ENCODE measurements at places on chromosomes 7 and 10.

DNA sequence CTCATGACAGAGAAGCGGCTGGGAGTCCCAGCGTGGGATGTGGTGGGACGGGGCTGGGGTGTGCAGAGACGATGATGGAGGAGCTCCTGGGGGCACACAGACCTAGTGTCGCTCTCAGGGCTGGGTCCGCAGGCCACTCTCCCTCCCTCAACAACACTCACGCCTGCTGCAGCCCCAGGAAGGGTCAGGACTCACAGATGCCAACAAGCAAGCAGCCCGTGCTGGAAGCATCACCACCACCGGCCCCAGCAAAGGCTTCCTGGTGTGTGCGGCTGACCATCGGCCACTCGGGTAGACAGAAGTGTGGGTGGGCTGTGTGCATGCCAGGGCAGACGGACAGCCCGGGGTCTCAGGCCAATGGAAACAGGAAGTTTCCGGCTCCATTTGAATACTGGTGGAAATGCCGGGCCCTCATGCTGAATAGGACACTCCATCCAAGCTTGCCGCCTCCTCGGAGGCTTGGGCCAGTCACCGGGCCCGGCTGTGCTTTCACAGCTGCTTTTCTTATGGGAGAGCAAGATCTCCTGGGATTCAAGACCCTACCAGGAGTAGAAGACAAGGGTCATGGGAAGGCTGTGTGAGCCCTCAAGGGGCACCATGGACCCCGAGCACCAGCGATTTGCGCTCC, 178.1 kb downstream of the ELFN1 start:
- no peak for DNase-seq

DNA sequence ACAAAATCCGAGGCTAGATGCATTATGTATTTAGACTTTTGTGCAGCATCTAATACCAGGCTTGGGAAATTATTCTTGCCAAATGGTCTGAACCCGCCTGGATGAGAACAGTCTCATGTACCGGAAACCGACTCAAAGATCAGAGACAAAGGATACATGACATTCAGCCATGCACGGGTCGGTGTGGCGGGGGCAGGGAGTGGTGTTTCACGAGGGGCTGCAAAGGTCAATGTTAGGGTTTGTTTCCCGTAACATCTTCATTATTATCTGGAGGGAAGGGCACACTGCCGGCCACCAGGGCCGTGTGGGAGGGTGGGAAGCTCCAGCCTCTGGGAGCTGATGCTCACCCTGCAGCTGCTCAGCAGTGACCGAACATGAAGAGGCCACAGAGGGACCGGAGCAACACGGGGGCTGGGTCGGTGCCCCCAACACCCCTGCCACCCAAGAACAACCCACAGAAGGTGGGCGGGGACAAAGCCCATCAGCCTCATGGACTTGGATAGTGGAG, 23.1 kb downstream of the CNPY1 start:
- DNase-seq: no peak

DNA sequence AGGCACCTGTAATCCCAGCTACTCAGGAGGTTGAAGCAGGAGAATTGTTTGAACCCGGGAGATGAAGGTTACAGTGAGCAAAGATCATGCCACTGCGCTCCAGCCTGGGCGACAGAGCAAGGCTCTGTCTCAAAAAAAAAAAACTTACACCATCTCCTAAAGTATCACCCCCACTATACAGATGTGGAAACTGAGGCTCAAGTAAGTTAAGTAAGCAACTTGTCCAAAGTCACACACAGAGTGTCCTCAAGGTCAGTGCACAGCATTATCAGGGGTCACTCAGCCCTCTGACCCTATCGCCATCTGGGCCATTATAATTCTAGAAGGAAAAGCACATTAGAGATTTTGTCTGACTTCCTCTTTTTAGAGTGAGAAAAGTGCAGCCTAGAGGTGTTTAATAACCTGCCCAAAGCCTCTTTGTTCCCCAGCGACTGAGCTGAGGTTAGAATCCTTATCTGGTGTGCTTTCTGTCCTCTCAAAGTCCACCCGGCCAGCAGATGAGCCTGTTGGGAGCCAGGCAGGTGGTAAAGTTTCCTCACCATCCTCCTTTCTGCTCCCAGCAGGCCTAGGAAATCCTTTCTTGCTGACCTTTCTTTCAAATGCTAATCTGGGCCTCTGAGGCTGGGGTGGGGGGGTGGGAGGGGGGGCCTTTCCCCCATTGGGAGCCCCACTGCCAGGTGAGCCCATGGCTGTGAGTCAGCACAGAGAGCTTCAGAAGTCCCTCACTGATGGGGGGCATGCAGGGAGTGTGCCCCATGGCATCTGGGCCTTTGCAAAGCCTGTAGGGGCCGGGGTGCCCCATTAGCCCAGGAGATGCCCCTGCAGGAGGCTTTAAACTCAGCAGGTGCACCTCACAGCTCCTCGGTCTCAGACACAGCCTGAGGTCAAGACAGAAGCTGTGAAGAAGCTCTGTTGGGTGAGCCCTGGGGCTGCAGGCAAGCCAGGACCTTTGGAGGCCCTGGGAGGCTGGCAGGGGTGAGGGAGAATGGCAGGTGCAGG, 12.0 kb upstream of the KCNMA1 start:
- no peak for DNase-seq

GRCh38 chr7:6709808-6710207, 3.1 kb upstream of the ZNF12 start:
- no peak for DNase-seq

- no peak for DNase-seq
Measured at GRCh38 chr10:110360857-110361474, 56.2 kb upstream of the SMNDC1 start.

DNA sequence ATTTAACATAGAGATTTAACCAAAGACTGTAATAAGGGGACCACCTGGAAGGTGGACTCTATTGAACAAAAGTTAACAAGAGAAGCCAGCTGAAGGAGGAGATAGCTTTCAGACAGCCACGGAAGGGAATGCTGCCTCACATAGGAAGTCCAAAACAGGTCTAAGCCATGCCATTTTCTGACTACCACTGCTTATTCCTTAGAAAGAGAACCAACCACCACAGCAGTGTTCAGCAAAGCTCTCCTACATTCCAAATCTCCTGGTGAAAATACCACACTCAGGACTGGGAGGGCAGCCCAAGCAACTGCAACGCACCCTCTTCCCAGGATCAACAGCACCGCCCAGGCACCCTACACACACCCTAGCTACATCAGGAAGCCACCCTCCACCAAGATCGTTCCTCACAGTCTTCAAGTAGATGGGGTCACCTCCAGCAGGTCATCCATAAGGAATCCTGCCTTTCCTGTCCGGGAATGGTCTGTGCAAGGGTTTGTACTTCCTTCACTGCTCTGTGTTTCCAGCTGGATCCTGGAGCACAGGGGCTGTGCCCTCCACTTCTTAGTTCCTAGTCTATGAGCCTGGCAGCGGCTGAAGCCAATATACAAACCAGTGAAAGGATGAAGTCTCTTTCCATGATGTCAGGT, 2.5 kb downstream of the KIAA1549 start:
- no peak for DNase-seq

DNA sequence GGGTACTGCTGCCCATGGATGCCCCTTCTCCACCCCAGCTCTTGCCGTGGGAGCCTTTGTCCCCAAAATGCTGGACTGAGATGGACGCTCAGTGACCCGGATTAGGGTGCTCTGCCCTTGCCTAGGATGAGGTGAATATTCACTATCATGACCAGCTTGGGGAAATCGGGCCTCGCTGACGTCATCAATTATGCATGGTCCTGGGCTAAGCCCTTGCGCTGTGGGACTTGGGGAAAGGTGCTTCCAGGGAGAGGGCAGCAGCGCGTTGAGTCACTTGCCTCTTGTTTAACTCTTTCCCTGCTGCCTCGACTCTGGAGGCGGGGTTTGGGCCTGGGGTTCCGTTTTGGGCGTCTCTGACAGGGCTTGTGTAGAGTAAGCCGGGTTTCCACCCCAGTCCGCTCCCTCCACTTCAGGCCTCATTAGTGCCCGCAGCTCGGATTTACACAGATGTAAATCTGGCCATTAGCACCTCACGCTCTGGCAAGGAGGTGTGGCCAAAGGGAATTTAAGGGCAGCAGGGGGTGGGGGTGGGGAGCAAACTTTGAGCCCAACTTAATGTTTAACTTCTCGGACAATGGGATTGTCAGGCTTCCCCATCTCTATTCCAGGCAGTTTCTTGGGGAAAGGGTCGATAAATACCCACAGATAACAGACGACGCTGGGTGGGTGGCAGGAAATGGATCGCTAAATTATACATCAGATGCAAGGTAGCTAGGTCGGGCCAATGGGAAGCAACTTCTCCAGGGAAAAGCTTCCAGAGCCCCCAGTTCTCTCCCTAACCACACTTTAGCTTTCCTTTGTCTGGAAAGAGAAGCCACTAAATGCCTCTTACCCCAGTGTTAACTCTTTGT, 51.3 kb upstream of the TCF7L2 start:
- peak; percentile 7 for DNase-seq

- no peak for DNase-seq
Measured at GRCh38 chr10:11215471-11215870, 197.8 kb downstream of the CELF2 start.

DNA sequence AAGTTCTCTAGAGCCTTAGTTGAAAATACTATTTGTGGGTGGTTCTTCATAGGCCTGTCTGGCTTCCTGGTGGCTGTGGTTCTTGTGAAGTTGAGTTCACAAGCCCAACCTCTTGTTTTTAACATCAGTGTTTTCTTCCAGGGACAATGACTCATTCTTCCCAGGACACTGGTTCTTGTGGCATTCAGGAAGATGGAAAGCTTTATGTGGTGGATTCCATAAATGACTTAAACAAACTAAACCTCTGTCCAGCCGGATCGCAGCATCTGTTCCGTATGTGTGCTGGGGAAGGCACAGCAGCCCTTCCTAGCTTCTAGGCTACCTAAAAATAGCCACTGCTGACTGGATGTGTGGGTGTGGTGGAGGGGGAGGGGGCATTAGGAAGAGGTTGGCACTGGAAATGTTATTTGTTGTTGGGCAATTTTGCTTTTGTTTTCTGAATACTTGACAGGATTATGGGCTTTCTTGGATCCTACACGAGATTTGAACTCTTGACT, 3.9 kb downstream of the LSMEM1 start:
- peak; percentile 94 for DNase-seq

DNA sequence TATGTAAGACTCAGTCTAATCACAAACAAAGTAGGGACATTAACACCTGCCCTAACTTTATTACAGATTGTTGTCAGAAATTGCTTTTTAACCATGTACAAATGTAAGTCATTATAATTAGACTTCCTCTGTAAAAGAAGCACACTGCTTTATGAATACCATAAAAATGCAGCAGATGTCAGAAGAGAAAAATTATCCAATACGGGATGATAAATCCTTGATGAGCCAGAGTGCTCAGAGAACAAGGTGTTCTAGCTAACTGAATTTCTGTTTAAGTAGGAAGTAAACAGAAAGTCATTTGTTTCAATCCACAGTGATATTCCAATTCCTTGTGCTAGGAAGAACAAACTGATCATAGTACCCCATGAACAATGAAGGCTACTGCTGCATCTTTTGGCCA, 54.6 kb upstream of the BMPER start:
- no peak for DNase-seq

DNA sequence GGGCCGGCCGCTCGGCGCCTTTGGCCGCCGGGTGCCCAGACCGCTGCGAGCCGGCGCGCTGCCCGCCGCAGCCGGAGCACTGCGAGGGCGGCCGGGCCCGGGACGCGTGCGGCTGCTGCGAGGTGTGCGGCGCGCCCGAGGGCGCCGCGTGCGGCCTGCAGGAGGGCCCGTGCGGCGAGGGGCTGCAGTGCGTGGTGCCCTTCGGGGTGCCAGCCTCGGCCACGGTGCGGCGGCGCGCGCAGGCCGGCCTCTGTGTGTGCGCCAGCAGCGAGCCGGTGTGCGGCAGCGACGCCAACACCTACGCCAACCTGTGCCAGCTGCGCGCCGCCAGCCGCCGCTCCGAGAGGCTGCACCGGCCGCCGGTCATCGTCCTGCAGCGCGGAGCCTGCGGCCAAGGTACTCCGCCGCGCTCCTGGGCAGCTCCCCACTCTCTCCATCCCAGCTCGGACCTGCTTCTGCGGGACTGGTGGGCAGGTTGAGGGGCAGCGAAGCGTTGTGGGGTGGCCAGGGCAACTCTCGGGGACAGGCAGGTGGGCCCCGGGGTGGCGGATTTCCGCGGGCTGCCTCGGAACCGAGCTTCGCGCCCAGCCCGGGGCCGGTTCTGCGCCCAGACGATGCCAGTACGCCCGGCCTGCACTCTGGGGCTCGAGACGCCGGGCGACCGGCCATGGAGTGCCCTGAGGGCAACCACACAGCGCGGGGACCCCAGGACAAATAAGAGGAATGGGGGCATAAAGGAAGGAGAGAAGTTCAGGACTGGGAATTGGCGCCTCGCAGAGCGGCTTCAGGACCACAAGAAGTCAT, 578 bp downstream of the HTRA1 start:
- no peak for DNase-seq

GRCh38 chr10:60235001-60235400, 154.7 kb downstream of the ANK3 start:
- no peak for DNase-seq

DNA sequence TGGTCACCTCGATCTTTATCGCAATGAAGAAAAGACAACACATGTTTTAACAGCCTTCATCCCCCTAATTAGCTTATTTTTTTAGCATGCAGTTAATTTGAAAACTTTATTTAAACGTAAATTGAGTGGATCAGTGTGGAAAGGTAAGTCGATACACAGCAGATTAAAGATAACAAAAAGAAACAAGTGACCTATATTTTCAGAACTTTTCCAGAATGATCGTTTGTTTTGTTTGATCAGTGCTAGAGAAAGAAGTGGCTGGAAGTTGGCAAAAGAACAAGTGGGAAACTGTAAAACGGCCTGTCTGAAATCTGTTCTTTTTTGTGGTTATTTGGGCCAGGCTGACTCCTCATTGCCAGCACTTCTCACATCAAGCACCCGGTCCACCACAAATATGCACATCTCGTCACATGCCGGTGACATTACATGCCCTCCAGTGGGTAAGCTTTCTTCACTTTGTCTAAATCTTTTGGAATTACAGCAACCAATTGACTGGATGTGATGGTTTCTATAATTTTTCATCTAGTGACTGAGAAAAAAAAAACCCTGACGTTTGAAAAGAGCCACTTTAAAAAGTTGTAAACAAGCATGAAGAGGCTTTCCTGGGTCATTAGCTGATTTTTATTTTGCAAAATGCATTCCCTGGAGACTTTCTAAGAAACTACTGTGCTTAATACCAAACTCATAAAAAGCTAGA, 33.2 kb downstream of the C7orf33 start:
- DNase-seq: peak; percentile 32

GRCh38 chr7:103316380-103316941, 19.2 kb downstream of the PMPCB start:
- no peak for DNase-seq

GRCh38 chr10:6877336-6877721, 297.3 kb upstream of the PRKCQ start:
- no peak for DNase-seq

DNA sequence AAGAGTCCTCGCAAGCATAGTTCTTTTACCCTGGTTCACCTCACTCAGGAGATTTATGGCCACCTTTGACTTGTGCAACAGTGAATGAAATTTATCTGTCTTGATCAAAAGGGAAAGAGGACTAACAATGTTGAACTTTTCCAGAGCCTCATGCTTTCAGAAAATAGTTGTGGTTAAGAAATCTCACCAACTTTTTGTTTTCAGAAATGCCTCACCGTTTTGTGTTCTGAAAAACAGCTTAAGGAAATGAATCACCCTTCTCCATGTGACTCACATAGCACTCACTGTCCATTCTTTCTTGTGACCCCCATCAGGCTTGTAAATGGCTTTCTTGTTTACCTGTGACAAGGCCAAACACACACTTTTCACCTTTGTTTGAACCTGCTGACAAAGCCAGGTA, 148.6 kb upstream of the FAM3C start:
- peak; percentile 86 for DNase-seq

- no peak for DNase-seq
Measured at GRCh38 chr10:33195608-33196376, 138.7 kb downstream of the NRP1 start.

All from GM04504 (cell line).